Aorta (tissue), 5 donors: ENCODE measurements at places on chromosomes 13 and 19. TPM values are rescaled to one million over a fixed set of nuclear protein-coding genes. Genes with fewer than 3 reads are reported as not detected.

Gene KIR2DL4
- total RNA-seq: not detected

Gene DHDH
- total RNA-seq: 0.84 TPM

DNA sequence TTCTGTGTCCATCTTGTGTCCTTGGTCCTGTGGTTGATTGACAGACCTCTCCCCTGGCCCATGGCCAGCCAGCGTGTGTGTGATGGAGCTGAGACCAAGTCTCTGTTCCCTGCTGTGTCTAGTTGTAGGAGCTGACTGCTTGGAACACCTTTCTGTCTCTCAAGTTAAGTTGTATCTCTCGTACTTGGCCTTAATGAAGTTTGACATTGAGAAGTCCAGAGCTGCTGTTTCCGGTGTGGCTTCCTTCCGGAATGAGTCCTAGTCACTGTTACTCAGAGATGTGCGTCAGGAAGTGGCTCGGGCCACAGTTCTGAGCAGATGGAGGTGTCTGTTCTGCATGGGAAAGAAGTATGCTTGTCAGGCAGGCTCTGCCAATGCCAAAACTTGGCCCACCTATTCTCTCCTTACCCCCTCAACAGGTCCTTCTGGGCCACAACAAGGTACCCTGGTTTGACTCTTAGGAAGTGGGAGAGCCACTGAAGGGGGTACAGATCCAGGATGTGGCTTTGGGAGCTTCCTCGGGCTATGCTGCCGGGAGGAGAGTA, 54.3 kb downstream of the GATAD2A start:
- peak; percentile 69 for DNase-seq

Gene SCGB2B2
- total RNA-seq: 0.75 TPM

DNA sequence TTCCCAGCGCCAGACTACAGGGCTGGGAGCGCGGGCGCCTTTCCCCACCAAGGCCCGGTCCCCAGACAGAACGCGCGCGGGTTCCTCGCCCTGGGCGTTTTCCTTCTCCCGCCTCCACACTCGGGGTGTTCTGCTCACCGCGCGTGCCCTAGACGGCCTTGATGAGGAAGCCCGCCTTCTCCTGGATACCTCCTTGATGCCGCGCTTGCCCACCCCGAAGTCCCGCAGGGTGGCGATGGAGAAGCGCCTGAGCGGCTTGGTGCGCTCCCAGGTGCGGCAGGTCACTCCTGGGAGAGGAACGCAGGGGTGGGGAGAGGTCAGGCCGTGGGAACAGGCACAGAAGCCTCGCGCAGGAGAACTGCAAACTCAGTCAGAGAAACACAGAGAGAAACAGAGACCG, 34.8 kb downstream of the CYP2B6 start:
- no peak for DNase-seq

DNA sequence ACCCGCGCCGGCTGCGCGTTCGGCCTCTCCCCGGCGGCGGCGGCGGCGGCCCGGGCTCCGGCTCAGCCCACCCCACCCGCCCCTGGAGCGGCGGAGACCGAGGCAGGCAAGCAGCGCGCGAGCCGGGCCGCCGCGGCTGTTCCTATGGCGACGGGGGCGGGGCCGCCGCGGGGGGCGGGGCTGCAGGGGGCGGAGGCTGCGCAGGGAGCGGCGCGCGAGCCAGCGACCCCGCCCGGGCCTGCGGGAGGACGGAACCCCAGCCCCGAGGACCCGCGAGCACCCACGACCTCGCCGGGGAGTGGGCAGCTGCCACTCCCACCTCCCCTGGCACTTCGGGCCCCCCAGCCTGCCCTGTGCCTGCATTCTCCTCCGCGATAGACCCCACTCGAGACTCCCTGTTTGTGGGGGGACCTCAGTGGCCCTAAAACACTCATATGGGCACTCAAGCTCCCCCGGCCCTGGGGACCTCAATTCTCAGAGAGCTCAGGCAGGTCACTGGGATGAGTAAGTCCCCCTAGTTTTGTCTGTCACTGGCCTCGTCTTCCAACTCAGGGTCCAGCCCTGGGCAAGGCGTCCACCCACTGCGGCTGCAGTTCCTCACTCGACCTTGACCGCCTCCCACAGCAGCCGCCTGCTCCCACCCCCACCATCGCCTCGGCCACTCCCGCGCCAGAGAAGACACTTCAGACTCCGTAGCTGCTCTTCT, at the start of gene CTXN1:
Gene CTXN1, minus strand, starts transcription at position 115 of the 706 bp plus-strand sequence. CDS start 597 bp downstream, outside the sequence.
- DNase-seq: peak; percentile 93

DNA sequence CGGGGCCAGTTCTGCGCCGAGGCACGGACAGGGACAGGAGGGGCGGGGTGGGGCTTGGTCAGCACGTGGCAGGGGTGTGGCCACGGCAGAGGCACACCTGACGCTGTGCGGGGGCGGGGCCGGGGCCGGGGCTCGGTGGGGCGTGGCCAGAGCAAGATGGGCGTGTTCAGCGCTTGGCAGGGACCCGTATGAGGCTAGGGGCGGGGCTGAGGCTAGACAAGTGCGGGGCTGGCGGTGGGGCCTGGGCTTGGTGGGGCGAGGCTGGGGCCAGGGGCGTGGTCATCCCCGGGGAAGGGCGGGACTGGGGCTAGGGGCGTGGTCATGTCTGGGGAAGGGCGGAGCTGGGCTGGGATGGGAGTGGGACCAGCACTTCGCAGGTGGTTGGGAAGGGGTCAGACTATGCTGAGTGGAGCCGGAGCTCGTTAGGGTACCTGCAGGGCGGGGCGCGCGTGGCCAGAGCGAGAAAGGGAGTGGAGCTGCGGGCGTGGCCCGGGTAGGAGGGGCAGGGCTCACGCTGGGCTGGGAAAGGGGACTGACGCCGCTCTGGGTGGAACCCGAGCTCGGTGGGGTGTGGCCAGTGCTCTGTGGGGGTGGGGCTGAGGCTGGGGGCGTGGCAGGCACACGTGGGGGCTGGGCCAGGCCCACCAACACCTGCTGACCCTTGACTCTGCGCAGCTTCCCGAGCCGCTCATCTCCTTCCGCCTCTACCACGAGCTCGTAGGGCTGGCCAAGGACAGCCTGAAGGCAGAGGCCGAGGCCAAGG, 12.8 kb downstream of the POLR2E start:
- no peak for DNase-seq

Gene PGLYRP2
- not detected for total RNA-seq

GRCh38 chr13:66009241-66009640, 1220.9 kb downstream of the PCDH9 start:
- no peak for DNase-seq

GRCh38 chr13:76980075-76980718, 11.7 kb upstream of the CLN5 start:
- DNase-seq: peak; percentile 86

- no peak for DNase-seq
These were observed 355.8 kb downstream of the MYO16 start for GRCh38 chr13:108985166-108985565.

Gene WDR87
- total RNA-seq: not detected
